ENCODE measurements at places on chromosomes 2 and 18.

GRCh38 chr2:30235859-30236535 is 4.7 kb downstream of the LBH start:
- DNase-seq: peak; percentile 55

DNA sequence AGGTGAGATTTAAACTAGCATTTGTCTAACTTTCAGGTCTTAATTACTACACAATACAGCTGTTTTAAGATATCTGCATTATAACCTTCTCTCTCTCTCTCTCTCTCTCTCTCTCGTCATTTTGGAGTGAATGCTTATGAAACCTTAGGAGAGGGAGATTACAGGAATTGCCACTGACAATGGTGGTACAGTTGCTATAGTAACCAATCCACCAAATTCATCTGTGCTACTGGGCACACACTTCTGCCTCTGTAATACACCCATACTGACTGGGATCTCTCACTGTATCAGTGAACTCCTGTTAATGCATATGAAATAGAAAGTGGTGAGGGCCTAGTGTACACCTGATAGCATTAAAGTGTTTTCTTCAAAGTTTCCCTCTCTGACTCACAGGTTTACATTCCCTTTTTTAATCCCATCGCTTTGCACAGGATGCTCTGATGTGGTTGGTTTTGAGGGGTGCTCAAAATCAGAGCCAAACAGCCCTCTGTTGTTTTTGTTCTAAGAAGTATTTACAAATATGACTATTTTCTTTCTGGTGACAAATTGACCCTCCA is 13.1 kb downstream of the KLHL14 start:
- no peak for DNase-seq

- peak; percentile 39 for DNase-seq
Measured at GRCh38 chr2:231900486-231900942, 25.7 kb downstream of the NPPC start.

GRCh38 chr2:9095690-9096089 is 92.2 kb upstream of the MBOAT2 start:
- DNase-seq: no peak

DNA sequence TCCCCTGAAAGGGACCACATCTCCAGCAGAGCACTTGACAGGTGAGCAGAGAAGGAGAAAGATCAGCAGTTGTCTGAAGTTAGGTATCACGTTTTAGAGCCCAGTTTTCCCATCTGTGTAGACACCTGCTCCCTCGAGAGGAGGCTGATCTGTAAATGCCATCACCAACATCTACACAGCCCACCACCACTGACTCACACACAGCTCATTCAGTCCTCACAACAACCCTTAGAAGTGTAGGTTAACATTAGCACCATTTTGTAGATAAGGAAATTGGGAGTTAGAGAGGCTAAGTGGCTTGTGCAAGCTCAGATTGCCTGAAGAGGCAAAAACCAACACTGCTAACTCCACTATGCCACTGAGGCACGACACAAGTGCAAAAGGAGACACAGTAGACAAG is 37.2 kb upstream of the STAT1 start:
- no peak for DNase-seq

- DNase-seq: no peak
Measured at GRCh38 chr2:14513903-14514302, 118.6 kb upstream of the LRATD1 start.

DNA sequence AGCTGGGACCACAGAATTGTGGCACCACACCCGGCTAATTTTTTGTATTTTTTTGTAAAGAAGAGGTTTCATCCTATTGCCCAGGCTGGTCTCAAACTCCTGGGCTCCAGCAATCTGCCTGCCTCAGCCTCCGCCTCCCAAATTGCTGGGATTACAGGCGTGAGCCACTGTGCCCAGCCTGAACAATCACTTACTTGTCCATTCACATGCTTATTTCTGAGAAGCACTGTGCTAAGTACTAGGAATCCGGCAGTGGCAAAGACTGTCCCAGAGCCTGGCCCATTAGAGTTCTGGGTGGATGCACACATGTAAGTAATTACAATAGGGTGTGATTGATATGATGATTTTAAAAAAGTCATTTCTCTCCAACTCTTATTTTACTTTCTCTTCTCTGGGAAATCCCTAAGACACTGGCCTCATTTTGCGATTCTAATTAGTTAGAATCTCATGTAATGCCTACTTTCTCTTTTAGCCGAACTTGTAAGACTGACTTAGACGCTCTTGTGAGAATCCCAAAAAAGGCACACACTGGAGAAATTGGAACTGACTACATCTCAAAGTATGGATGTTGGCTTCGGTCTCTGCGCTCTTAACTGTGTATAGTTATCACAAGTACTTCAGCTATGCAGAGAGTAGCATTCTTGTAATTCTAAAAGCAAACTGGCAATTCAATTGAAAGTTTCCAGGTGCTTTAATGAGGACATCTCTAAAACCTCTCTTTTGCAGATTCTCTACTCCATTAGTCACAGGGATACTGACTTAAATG is 567.7 kb downstream of the DCC start:
- DNase-seq: no peak

GRCh38 chr18:22172120-22172582 is 2.8 kb downstream of the GATA6 start:
- no peak for DNase-seq

- DNase-seq: no peak
Measured at GRCh38 chr2:233387667-233388528, 33.6 kb downstream of the DGKD start.

DNA sequence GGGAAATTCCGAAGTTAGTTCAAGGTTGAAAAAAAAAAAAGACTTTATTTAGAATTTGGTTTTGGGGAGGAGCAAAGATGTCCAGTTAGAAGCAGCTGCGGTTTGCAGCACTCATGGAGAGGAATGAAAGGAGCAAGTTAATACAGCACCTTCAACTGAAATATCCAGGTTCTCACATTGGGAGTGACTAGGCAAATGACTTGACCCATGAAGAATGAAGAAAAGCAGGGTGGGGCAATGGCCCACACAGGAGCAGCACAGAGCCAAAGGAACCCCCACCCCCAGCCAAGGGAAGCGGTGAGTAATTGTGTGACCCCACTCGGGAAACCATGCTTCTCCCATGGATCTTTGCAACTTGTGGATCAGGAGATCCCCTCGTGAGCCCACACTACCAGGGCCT is 32.8 kb downstream of the ZNF892 start:
- DNase-seq: no peak

- DNase-seq: no peak
Measured at GRCh38 chr18:49495076-49495475, 8.0 kb upstream of the C18orf32 start.

DNA sequence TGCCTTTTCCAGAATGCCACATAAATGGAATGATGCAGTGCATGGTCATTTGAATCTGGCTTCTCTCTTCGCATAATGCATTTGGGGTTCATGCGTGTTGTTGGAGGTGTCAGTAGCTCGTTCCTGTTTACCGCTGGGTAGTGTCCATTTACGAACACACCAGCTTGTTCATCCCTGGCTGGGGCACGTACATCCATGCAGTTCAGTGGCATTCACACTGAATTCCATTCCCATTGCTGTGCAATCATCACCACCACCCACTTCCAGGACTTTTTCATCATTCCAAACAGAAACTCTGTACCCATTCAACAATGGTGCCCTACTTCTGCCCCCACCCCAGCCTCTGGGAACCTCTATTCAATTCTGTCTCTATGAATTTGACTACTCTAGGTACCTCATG is 14.7 kb upstream of the CIDEA start:
- no peak for DNase-seq

GRCh38 chr18:26215247-26215970 is 10.8 kb upstream of the TAF4B start:
- no peak for DNase-seq

Measured in stimulated activated CD8-positive, alpha-beta memory T cell treated with anti-CD3 and anti-CD28 coated beads, Interleukin-15, amount 100 ng/mL, for 48 hours (primary cell).